ENCODE measurements at places on chromosomes 16 and 17.

DNA sequence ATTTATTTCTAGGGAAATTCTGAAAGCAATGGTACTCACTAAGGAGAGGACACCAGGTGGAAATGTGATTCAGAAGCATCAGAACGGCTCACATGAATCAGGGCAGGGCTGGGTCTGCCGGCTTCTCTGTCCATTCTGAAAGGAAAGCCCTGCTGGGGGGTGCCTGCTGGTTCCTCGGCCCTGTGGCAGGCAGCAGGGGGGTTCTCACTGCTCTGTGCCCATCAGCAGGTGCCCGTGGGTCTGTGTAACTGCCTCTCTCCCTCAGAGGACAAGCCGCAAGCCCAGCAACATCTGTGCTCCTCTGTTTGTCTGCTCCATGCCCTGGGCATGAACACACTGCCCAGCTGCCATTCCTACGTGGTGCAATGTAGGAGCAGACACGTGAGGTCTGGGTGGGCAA lies 74.9 kb upstream of the ZNF423 start:
- no peak for DNase-seq

DNA sequence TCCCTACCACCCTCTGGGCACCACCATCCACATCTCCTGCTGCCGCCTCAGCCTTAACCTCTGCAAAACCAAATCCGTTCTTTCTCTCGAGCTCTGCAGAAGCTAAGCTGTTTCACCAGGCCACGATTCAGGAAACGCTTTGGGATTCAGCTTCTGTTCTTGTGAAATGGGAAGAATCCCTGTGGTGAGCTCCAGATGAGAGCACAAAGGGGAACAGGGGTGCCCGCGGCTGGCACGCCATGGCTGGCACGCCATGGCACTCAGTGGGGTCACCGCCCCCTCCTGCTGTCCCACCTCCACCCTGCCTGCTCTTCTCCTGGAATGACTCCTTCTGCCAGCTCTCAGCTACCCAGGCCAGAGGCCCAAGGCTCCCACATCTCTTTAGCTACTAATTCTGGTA lies 5.7 kb downstream of the QPRT start:
- DNase-seq = no peak

DNA sequence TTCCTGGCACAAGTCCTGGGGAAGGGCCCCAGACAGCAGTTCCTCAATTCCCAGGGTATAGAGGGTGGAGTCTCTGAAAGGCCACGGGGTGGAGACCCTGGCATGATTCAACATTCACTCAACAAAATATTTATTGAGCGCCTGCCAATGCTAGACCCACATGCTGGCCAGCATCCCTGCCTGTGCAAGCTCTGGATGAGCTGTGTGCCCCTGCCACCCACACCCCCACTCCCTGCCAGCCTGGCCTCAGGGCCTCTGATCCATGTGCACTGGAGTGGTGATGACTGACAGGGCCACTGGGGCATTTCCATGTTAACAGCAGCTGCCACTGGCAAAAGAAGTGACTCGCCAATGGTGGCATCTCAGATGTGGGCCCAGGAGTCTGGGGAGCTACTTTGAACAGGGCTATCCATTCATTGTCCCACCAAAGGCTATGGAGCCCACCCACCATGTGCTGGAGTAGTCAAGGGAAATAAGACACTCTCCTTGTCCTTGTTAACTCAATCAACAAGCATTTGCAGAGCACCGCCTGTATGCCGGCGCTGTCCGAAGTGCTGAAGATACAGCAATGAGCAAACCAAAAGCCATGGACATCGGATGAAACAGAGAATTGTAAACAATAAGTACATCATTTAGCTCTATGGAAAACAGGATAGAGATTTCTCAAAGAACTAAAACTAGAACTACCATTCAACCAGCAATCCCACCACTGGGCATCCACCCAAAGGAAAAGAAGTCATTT lies 3.0 kb upstream of the PRSS22 start:
- no peak for DNase-seq

- DNase-seq = no peak
These were observed 1.7 kb downstream of the RASD1 start for GRCh38 chr17:17494499-17494869.

DNA sequence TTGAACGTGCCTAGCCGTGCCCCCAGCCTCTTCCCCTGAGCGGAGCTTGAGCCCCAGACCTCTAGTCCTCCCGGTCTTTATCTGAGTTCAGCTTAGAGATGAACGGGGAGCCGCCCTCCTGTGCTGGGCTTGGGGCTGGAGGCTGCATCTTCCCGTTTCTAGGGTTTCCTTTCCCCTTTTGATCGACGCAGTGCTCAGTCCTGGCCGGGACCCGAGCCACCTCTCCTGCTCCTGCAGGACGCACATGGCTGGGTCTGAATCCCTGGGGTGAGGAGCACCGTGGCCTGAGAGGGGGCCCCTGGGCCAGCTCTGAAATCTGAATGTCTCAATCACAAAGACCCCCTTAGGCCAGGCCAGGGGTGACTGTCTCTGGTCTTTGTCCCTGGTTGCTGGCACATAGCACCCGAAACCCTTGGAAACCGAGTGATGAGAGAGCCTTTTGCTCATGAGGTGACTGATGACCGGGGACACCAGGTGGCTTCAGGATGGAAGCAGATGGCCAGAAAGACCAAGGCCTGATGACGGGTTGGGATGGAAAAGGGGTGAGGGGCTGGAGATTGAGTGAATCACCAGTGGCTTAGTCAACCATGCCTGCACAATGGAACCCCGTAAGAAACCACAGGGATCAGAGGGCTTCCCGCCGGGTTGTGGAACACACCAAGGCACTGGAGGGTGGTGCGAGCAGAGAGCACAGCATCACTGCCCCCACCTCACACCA lies 724 bp downstream of the GAA start:
- no peak for DNase-seq

- DNase-seq = no peak
These were observed 124.5 kb upstream of the CIBAR2 start for GRCh38 chr16:85236818-85237150.

Data from AG04449 (cell line).